ENCODE measurements at places on chromosomes 7 and 10. TPM values are rescaled to one million over a fixed set of nuclear protein-coding genes. Genes with fewer than 3 reads are reported as not detected.

PDZD7 gene
- total RNA-seq = 0.13 TPM

CARD11 gene
- 3.3 TPM for total RNA-seq

CTAGE15 gene
- total RNA-seq = 1.4 TPM

ZNF394 gene
- total RNA-seq = 24.2 TPM

ABI1 gene
- total RNA-seq = 81.0 TPM

BTBD16 gene
- 0.26 TPM for total RNA-seq

CPA2 gene
- total RNA-seq = not detected

Data from bronchial epithelial cell (primary cell).